Forelimb muscle (tissue), 1 donor: ENCODE measurements at places on chromosomes 6 and 20.

DNA sequence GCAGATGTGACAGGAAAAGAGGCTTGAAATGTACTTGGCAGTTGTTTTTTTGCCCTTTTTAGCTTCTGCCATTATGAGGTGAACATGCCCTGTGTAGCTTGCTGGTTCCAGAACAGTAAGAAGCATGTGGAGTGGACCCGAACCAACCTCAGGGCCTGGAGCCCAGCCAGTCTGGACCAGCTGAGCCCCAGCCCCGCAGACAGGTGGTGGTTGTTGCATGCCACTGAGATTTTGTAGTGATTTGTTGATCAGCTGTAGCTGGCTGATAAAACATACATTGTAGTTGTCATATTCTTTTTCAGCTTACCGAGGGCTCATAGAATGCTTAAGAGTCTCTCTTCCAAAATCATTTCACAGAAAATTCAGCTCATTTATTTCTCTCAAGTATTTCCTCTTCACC is 182.2 kb downstream of the FARS2 start:
- no peak for DNase-seq

GRCh38 chr20:42483730-42484303 is 705.9 kb downstream of the PTPRT start:
- no peak for DNase-seq

DNA sequence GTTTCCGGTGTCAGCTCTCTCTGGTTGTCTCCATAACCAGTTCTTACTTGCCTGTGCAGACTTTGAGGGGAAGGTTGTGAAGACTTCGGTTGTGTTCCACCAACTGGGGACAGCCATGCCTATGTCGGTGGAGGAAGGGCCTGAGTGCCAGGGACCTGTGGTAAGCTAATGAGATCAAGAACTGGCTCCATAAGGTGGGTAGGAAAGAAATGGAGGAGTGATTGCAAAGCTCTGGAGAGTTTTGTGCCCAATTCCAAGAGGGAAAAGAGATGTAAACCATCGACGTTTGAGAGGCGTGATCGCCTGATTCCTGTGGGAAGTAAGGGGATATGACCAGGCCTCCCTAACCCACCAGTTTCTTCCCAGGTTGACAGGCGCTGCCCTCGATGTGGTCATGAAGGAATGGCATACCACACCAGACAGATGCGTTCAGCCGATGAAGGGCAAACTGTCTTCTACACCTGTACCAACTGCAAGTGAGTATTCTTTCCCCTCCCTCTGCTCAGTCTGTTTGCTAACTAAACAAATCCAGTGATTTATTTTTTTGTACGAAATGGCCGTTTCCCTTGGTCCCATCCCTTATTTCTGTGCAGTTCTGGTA is 893 bp downstream of the POLR1H start:
- no peak for DNase-seq

GRCh38 chr6:86016567-86016966 is 373.9 kb upstream of the SYNCRIP start:
- DNase-seq: no peak

- DNase-seq: no peak
These were observed 15.9 kb upstream of the GDAP1L1 start for GRCh38 chr20:44231193-44231592.

DNA sequence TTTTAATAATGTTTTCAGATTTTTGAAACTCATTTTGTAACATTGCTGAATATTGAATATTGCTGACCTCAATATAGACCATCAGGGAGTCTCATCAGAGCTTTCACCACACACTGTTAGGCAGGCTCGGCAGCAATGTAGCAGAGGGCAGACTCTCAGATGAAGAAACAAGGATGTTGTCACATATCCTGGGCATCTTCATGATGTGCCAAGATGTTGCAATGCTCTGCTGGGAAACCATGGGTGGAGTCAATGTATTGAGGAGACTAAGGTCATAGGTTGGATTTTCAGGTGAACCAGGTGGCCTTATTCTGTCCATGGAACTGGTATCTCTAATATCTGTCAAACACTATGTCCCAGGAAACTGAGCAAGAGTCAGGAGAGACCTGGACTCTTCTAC is 27.3 kb downstream of the NR2E1 start:
- no peak for DNase-seq
